A172 (cell line): ENCODE measurements at places on chromosomes 2 and 18. TPM values are rescaled to one million over a fixed set of nuclear protein-coding genes. Genes with fewer than 3 reads are reported as not detected.

GRCh38 chr2:184598316-184599053 lies at the start of gene ZNF804A:
TSS of gene ZNF804A (plus strand) at chr2:184598529. CDS start at chr2:184598960, 431 bp downstream.
- DNase-seq: peak; percentile 39

DNA sequence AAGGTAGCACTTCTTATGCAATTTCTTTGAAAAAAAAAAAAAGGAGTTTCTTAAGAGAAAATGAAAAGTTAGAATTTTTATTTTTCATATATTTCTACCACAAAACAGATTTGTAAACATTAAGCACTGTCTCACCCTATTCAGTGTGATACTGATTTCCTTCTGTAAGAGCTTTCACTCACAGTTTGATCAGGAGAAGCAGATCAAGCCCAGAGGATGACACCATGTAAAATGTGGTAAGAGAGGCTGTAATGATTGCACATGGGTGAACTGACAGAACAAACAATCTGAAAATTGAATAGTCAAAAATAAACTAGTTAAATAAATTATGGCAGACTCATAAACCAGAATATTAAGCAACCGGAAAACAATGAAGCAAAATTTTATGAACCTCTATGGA lies 54.5 kb downstream of the MEMO1 start:
- DNase-seq: no peak

GRCh38 chr18:39661856-39662366 lies 2096.3 kb upstream of the CELF4 start:
- DNase-seq: no peak

DNA sequence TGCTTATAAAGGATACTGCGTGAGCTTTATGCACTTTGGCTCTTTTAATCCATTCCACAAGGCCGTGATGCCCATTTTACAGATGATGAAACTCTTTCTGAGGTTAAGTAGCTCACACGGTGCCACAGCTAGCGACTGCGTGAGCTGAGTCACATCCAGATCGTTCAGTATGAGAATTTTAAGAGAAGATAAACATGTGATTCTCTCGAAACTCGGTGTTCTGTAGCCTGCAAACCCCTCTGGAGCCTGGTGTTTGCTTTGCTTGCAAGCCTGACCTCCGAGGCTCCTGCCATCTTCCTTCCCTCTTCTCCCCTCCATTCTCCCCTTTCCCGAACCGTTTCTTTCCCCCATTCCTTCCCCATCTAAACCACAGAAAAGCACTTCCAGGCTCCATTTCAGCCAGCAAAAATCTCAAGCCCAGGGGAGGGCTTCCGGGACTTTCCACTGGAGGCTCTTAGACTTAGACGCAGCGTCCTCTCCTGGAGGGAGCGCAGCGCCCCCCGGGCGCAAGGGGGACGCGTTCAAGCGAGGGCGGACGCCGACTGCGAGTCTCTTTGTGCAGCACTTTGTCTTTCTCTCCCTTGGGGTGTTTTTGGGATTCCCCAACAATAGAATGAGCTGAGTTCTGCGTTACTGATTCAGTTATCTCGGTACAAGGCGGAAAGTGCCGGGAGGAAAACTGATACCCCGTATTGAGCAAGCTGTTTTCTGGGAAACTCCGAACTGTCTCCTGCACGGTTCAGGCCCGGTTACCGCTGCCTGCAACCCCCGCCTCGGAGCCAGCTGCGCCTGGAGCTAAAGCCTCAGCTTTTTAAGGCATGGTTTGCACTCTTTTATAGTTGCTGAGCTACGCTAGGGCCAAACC lies 38.0 kb downstream of the CYP1B1 start:
- DNase-seq: peak; percentile 11

DNA sequence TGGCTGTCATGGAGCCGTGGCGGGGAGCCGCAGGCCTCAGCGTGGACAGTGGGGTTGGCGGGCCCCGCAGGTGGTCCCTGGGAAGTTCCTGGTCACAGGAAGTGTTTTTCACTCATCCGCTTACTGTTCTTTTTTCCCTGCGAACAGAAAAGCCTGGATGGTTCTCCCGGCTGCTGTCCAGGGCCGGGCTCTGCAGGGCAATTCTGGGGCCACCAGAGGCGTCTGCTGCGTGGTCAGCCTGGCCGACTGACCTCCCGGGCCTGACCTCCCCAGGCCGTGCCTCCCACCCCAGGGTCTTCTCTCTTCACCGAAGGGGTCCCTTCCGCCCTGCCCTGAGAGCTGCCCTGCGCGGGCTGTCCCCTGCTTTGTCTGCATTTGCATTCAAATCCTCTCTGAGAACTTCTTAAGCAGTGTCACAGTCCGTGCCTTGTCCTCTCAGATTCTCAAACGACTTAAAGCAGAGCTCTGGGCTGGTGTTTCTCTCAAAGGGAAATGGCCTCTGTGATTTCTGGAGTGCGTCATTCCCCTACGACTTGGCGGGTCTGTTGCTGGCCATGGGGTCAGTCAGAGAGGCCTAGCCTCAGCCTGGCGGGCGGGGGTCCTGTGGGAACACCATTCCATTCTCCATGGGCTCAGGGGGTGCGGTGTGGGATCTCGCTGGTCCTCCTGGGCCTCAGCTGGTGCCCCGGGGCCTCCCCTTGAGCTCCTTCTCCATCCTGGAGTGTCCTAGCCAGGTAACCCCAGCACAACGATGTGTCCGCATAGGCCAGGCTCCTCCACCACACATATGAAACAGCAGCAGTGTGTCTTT lies 38.3 kb downstream of the KLHL29 start:
- DNase-seq: no peak

ADCYAP1 gene
- not detected in 2 replicates for total RNA-seq
